ENCODE measurements at places on chromosomes 12 and 14.

- DNase-seq: no peak
Measured at GRCh38 chr12:90943255-90943654, 11.7 kb downstream of the CCER1 start.

GRCh38 chr12:54583726-54584125, 4.7 kb downstream of the PPP1R1A start:
- no peak for DNase-seq

DNA sequence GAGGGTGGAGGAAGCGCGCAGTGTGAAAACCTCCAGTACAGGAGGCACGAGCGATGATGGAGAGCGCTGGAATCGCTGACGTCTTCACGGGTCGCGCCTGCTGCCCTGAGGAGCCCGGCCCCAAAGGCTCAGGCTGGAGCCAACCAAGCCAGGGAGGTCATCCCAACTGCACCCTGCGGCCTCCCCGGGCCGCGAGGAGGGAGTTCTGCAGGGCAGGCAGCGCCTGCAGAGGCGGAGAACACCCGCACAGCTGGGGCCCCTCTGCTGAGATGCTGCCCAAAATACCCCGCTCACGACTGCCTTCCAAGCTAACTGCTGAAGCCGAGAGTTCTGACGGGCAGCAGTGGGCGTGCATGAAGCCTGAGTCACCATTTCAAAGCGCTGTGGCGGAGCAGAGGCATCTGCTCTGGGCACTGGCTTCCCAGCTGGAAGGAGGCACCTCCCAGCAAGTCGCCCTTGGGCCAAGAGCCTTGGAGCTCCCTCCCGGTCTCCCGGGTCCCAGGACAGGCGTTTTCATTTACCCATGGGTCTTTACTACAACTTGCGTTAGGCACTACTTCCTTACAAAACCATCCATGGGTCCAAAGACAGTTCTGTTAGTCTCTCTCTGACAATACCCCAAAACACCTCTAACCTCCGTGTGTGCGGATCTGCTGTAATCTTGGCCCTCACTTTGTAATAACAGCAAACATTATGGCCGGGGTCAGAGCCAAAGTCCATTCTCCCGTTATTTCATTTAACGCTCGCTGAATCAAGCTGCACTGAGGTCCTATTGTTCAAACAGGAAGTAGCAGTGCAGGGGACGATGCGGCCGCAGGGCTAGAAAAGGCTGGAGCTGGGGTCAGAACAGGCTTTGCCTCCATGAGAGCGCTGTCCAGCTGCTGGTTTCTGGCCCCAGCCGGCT, 60.1 kb upstream of the RIMBP2 start:
- peak; percentile 46 for DNase-seq

GRCh38 chr14:34452258-34452822, 9.7 kb downstream of the SPTSSA start:
- no peak for DNase-seq

DNA sequence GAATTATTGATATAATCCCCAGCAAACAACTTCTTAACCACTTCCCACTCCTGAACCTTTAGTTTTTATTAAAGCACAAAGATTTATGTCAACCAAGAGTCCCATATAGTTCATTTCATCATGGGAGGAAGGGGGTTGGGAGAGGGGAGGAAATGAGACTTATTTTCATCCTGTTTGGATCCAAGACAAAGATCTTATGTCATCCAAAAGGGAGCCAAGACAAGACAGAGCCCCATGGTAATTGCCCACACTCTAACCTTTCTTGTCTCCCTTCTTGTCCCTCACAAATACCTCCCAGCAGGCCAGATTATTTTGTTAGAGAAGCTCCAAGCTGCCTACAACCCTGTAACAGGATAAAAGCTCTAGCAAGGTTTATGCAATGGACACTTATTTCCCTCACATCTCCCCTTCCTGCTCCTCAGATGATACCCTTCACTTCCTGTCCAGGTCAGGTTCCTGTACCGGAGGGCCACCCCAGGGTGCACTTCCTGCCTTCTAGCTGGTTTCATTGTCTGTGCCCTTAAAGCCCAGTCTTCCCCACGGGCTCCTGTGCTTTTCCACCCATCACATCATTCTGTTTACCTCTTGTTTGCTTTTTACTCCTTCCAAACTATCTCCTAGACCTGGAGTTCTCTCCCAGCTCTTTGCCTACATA, 123.7 kb upstream of the MDM1 start:
- DNase-seq: no peak

GRCh38 chr14:101347893-101348777, 213.2 kb upstream of the DIO3 start:
- DNase-seq: no peak

DNA sequence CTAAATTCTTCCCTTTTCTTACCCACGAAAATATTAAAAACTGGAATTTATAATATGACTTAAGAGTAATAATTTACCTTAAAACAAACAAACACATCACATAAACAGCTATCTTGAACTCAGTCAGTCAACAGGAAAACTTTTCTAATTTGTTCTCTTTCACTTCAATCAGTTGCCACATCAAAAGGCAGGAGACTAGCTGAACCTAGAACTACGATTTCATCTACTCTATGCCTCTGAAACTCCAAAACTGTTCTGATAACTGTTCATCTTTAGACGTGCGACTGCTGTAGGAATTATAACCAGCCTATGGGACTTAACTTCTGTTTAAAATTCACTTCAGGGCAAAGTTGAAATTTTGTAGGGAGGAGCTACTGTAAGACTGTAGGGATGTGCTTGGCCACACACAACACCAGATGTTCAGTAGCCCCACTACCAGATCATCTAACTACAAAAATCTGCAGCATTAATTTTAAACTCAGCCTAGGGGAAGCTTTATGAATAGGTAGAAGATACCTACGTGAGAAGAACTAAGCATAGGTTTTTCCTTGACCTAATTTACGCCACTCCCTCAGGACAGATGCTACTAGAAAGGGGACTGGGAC, 7.6 kb upstream of the RAD51AP1 start:
- no peak for DNase-seq

DNA sequence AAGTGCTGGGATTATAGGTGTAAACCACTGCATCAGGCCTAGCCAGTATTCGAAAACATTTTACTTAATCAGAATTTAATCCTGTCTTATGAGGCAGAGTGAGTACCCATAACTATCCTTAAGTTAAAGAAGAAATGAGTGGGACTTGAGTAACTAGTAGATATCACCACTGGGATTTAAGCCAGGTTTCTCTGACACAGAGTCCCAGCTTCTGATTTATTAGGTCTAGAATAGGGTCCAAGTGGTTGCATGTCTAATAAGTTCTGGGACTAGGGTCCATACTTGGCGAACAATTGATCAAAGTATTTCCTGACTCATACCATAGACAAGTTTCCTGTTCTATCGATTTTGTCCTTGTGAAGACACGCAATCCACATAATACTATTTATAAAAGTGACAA, 18.9 kb downstream of the PTPRB start:
- DNase-seq: no peak

- DNase-seq: no peak
Measured at GRCh38 chr14:33800735-33801163, 150.1 kb downstream of the EGLN3 start.

- no peak for DNase-seq
Measured at GRCh38 chr12:49388682-49389386, 21.6 kb downstream of the SPATS2 start.

- peak; percentile 63 for DNase-seq
Measured at GRCh38 chr14:68939893-68940613, 39.0 kb downstream of the ACTN1 start.

DNA sequence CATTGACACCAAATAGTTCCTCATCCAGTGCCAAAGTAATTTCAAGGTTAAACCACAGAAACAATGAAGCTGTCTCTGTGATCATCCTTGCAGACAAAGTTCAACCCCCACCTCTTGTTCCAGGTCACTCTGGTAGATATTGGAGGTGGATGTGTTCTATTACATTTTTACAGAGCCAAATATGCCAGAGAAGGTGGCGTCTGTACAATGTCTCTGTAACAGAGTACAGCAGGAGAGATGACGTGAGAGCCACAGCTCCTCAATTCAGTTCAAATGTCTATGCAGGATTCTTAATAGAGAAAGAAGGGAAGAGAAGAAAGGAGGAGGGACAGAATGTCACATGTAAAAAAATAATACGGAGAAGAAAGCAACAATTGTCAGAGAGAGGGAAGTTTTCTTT, 268.3 kb upstream of the OR4E1 start:
- no peak for DNase-seq

- DNase-seq: no peak
Measured at GRCh38 chr12:32549675-32550079, 129.4 kb upstream of the DNM1L start.

GRCh38 chr12:90322006-90322405, 613.4 kb upstream of the ATP2B1 start:
- DNase-seq: no peak

DNA sequence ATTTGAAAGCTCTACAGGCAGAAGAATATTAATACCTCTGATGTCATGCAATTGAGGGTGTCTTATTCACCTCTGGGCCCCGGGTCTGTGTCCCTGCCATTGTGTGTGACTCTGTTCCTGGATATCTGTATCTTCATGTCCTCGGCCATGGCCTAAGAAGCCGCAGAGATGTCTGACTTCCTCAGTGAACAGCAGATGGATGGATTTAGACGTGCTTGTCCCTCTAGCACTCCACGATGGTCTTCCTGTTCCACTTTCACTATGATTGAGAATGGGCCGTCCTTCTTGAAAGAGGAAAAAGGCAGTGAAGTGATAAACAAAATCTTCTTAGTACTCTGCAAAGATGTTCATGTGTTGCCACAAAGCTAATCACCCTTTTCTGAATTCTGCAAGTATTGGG, 217.4 kb downstream of the SLC41A2 start:
- DNase-seq: no peak

GRCh38 chr12:121860257-121860656, 1.6 kb upstream of the HPD start:
- no peak for DNase-seq

GRCh38 chr12:77116277-77116676, 50.9 kb upstream of the E2F7 start:
- DNase-seq: no peak

DNA sequence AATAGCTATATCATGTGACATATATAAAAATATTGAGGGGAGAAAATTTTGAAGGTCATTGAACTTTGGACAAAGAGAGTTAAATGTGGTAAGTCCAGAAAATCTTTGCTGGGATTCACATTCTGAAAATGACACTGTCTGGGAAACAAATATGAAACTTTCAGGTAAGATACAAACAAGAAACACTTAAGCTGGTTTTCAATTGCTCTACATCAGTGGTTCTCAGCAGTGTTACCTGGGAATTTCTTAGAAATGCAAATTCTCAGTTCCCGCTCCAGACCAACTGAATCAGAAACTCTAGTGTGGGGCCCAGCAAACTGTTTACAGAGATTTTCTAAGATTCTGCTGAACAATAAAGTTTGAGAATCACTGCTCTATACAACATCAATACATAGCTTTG, 3.6 kb upstream of the CDK17 start:
- no peak for DNase-seq

- DNase-seq: peak; percentile 46
Measured at GRCh38 chr14:58501214-58501816, 73.8 kb downstream of the KIAA0586 start.

DNA sequence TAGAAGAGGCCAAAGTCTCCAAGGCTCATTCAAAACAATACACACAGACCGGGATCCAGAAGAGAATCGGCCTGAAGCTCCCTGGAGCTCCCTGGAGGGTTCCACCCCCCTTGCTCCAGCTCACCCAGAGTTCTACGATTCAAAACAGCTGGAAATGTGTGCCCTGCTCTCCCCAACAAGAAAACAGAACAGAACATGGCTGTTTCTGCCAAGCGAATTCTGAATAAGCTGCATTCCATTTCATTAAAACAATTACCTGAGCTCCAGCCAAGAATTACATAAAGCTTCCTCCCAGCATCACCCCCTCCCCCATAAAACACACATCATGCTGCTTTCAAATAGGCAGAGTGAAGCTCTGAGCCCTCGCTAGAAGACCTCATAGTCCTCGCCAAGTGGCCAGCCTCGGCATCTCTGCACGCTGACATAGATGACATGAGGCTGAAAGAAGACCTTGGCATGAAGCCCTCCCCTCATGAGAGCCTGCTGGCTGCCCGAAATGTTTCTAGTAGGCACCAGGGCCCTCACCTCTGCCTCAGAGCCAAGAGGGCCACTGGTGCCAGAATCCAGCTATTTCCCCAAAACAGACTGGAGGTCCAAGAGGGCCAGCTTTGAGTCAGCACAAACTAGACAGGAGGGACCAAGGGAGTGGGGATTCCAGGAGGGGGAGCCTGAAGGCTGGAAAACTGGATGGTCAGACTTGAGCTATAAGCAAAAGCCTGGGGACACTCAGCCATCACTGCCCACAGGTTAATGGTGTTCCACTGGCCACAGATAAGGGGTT, 8.3 kb downstream of the PXN start:
- peak; percentile 86 for DNase-seq

GRCh38 chr12:109545826-109546225, 27.5 kb downstream of the MMAB start:
- no peak for DNase-seq

GRCh38 chr12:87155621-87156020, 873.6 kb downstream of the C12orf50 start:
- no peak for DNase-seq

DNA sequence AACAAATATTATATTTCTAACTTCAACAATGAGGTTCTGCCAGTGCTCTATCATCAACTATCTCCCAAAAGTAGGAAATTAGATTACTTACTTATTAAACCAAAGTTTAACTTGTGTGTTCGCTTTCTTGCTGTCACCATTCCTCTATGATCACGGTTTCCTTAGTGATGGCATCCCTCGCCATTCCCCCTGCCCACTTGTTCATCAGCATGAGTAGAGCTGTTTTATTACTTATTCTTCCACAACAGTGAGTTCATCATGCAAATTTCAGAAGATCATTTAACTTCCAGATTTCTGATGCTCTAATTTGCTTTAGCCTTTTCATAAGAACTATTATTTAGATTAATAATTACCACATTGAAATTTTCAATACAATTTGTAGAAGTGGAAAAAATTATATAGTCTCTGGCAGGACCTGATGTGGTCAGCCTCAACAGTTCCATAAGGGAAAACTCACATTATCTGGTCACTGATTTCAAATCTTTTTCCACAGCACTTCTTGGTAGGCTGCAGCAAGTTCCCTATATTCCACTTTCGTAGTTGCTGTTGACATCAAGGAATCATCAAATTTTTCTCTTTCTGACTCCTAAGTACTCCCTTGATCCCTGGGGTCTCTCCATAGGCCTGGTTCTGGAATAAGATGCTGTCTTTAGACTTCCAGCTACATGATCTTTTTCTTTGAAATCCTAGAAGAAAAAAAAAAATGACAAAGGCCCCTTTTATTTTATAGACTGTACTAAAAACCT, 174.6 kb downstream of the RASSF9 start:
- DNase-seq: no peak

GRCh38 chr12:69844416-69844815, 19.4 kb downstream of the MYRFL start:
- no peak for DNase-seq

DNA sequence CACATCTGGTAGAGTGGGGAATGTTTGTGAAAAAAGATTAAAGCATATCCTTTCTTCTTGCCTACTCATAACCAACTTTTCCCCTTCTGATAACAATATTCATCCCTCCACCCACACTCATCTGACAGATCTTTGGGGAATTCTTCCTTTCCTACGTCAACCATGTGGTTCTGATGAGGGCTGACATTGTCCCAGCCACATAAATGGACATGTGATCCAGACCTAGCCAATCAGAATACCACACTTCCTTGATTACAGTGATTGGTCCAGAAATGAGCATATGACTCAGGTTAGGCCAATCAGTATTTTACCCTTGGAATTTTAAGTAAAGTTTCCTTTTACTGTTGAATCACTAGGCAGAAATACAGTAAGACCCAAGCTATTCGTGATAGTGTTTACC, 58.9 kb downstream of the GPR65 start:
- DNase-seq: no peak
